ENCODE measurements at places on chromosomes 2 and 18. TPM values are rescaled to one million over a fixed set of nuclear protein-coding genes. Genes with fewer than 3 reads are reported as not detected.

DUSP2 gene
- 3.3 TPM for total RNA-seq

DNA sequence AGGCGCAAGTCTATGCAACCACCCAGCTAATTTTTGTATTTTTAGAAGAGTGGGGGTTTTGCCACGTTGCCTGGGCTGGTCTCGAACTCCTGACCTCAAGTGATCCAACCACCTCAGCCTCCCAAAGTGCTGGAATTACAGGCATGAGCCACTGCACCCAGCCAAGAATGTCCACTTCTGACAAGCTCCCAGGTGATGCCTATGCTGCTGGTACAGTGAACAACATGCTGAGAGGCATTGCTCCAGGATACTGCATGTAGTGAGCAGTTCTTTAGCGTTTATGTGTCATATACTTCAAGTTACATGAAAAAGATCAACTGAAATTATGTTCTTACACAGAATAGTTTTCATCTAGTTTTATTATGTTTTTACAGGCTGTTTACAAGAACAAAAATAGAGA lies 17.2 kb upstream of the ELAC1 start:
- no peaks in the 10 kb centered on the region for H3K36me3 ChIP-seq
- H3K27me3 ChIP-seq: no peaks in the 10 kb centered on the region
- DNase-seq: no peak
- H3K4me1 ChIP-seq: peaks cover 3% of the 10 kb centered on the region
- no peak overlapping the region for H3K27ac ChIP-seq
- H3K4me3 ChIP-seq: no peak overlapping the region

GRCh38 chr2:239609162-239609561 lies 208.3 kb upstream of the HDAC4 start:
- no peaks in the 10 kb centered on the region for H3K4me1 ChIP-seq
- no peaks in the 10 kb centered on the region for H3K27me3 ChIP-seq
- no peak overlapping the region for H3K4me3 ChIP-seq
- H3K36me3 ChIP-seq: no peaks in the 10 kb centered on the region
- DNase-seq: no peak

- no peak overlapping the region for H3K27ac ChIP-seq
- H3K4me3 ChIP-seq: no peak overlapping the region
- DNase-seq: no peak
- H3K36me3 ChIP-seq: no peaks in the 10 kb centered on the region
- H3K4me1 ChIP-seq: peaks cover 14% of the 10 kb centered on the region
Observed at GRCh38 chr2:238685713-238686112, 162.2 kb upstream of the TWIST2 start.

GRCh38 chr2:68251855-68252399 lies 405 bp downstream of the PPP3R1 start:
- H3K27me3 ChIP-seq: no peaks in the 10 kb centered on the region
- peak overlapping the region; percentile 94 for H3K4me3 ChIP-seq
- peak; percentile 61 for DNase-seq
- no peaks in the 10 kb centered on the region for H3K36me3 ChIP-seq

All from osteoblast (primary cell).